ENCODE measurements at places on chromosomes 5 and 9.

- DNase-seq: no peak
Measured at GRCh38 chr5:159504106-159504856, 174.0 kb upstream of the IL12B start.

GRCh38 chr5:149518620-149519019, 32.6 kb downstream of the CSNK1A1 start:
- no peak for DNase-seq

- DNase-seq: no peak
Measured at GRCh38 chr9:6779417-6780241, 21.9 kb downstream of the KDM4C start.

DNA sequence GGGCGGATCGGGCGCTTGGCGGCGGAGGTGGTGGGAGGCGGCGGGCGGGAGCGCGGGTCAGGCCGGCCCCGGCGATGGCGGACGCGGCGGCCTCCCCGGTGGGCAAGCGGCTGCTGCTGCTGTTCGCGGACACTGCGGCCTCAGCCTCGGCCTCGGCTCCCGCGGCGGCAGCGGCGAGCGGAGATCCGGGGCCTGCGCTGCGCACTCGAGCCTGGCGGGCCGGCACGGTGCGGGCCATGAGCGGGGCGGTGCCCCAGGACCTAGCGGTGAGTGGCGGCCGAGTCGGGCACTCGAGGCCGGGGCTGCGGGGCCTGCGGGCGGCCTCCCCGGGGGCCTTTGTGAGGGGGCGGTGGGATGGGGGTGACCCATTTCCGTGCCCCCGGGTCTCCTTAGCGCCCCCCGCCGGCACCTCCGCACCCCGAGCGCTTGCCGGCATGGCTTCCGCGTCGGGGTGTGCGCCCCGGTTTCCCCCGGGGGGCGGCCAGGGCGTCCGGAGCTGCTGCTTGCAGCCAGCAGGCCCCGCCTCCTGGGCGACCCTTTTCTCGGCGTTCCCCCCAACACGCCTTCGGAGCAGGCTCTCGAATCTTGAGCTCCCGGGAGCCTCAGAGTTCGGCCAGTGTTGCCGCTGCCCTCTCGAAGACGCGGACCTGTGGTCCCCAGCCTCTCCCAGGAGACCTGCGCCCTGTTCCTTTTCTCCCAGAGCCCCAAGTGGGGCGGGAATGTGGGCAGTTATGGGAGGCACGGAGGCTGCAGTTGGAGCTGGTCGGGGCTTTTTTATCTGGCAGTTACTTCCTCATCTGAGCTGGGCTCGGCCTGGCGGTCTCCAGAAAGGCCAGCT, 456 bp downstream of the KDM3B start:
- peak; percentile 72 for DNase-seq

DNA sequence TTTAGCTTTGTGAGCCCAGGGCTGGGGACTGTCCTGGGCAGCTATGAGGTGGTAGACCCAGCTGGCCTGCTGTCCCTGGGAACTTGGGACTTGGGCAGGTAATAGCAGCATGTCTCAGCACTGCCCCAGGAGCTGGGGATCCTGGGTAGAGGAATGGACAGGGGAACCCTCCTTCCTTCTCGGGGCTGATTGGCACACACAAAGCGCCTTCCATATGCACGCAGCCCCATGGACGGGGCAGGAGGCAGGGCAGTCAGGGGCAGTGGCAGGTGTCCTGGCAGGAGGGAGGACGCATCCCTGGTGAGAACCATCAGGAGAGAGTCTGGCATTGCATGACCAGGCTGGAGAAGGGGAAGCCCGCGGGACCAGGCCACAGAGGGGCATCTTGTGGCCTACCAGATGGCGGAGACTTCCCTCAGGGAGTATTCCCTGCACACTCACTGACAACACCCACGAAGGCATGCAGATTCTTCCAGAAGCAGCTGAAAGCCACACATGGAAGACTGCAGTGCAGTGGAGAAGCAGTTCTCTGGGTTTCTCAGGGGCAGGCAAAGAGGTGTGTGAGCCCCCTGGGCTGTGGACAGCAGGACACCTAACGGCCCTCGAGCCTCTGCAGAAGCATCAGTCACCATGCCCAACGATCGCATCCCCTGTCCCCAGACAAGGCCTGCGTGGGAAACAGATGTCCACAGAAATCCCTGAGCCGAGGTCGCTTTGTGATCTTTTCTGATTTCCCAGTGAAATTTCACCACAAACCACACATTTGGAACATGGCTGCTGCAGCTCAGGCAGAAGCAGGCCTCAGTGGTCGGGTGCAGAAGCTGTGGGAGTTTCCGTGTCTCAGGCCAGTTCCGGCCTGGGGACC, 7.0 kb upstream of the NKD2 start:
- DNase-seq: no peak

Measured in T-helper 17 cell (primary cell).